Caco-2 (cell line): ENCODE measurements at places on chromosomes 2 and 18.

- DNase-seq, result no peak
Measured at GRCh38 chr2:180196419-180196977, 189.4 kb upstream of the CWC22 start.

DNA sequence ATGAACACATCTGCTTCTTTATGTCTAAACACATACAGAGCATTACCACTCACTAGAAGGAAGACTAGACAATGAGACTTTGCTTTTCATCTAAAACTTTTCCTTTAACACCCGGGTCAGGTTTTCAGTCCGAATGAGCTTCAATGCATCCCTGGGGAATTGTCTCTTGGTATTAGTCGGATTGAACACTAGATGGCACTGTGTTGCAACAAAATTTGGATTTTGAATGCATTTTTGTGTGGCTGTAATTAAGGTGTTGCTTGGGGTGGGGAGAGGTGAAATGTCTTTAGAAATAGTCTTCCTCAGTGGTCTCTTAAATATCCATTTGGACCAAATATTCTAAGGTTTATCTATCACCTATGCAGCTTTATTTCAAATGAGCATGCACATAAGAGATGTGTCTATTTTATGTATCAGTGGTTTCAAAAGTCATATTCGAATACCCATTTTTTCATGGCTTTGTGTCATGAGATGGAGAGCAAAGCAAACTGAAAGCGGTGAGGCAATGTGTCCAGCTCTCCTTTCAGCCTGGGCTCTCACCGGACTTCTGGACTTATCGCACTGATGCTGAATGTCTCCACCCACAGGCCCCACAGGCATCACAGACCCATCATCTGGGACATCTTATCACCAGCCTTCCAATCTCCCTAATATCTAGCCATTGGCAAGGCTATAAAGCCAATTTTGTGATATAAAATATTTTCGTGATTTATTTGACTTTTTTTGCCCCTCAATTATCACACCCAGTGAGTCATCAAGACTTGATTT lies 510.3 kb downstream of the RNF144A start:
- DNase-seq, result no peak

- peak; percentile 17 for DNase-seq
Measured at GRCh38 chr2:85394976-85395375, 15.2 kb downstream of the CAPG start.

DNA sequence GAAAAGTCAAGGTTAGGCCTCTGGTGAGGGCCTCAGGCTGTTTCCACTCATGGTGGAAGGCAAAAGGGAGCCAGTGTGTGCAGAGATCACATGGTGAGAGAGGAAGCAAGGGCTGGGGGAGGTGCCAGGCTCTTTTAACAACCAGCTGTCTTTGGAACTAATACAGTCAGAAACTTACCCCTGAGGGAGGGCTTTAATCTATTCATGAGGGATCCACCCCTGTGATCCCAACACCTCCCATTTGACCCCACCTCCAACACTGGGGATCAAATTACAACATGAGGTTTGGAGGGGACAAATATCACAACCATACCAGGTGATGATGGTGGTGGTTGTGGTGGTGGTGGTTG lies 10.9 kb downstream of the POLI start:
- no peak for DNase-seq

DNA sequence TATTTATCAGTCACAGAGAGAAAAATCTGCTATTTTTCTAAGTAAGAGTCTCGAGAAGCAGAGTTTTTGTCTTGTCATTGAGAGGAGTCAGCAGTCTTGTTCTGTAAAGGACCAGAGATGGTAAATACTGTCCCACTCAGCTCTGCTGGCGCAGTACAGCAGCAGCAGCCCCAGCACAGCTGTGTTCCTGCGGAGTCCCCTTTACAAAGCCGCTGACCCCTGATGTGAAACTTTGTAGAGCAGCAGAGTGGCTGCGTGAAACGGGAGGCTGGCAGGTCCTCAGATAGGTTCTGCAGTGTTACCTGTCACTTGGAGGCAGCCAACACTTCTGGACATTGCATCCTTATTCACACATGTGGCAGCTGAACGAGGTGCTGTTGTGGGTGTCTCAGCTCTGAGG lies 45.2 kb downstream of the TMEM185B start:
- DNase-seq, result no peak

GRCh38 chr2:42116195-42117181 lies 52.7 kb upstream of the EML4 start:
- DNase-seq, result no peak

DNA sequence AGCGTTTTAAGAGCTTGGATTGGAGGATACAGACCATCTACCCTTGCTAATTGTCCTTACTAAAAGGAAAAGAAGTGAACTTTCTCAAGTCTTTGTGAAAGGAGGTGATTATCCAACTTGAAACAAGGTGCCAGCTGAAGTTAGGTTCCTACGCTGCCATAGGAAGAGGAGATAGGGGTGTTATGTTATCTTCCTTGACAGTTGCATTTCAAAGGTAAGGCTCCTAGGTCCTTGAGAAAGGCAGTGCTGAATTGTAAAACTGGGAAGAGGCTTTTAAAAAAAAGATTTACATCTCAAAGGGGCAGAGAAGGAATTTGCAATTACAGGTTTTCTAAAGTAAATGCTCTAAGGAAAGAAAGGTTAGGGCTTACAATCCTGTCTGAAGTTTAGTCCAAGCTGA lies 810.2 kb upstream of the LRATD1 start:
- DNase-seq, result no peak

DNA sequence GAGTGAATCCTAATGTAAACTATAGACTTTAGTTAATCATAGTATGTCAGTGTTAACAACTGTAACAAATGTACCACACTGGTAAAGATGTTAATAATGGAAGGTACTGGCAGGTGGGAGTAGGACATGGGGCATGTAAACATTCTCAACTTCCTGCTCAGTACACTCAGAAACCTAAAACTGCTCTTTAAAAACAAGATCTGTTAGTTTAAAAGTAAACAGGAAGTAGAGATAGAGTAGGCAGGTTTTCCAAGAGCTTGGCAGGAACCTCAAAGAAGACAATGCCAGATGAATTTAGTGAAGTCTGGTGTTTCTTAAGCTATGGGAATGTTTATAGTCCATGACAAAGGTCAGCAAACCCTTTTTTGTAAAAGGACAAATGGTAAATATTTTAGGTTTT lies 46.6 kb downstream of the CCDC138 start:
- no peak for DNase-seq

- peak; percentile 73 for DNase-seq
Measured at GRCh38 chr2:206442833-206443734, at the start of gene ADAM23. Gene ADAM23 (plus strand): TSS chr2:206443532. CDS start chr2:206443867, 335 bp downstream.

- DNase-seq, result no peak
Measured at GRCh38 chr2:239230318-239231052, 170.3 kb downstream of the HDAC4 start.

DNA sequence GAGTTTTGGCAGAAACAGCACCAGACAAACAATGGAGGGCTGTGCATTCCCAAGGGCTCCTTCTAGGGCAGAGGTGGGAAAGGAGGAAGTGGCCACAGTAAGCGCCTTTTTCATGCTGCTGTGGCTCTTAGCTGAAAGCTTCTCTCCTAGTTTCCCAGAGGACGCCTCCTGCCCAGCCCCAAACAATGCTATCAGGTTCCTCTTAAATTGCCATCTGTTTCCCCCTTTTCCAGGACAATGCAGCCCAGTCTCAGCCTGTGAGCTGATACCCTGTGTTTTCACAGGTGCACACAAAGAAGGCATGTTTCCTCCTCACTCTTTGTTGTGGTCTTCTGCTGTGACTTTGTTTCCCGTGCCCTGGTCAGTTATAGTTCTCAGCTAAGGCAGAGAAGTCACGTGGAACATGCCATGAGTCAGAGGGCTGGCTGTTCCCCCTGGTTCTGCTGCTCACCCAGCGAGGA lies 5.4 kb upstream of the FAM124B start:
- no peak for DNase-seq

GRCh38 chr2:158239271-158239670 lies 137.6 kb downstream of the UPP2 start:
- no peak for DNase-seq

DNA sequence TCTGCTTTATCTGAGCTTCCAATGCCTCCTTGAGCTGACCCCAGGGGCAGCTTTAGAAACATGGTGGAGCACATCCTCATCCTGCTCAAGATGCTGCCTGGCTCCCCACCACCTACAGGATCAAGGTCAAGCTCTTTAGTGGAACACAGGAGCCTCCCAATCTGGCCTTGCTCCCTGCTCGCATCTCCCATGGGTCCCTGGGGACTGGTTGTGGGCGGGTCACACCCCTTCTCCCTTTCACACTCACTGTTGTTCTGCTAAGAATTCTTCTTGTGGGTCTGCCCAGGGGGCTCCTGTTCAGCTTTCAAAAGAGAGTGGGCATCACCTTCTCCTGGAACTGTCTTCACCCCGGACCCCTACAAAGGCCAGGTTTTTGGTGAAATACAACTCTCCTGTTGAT lies 8.4 kb upstream of the NT5DC4 start:
- DNase-seq, result no peak

DNA sequence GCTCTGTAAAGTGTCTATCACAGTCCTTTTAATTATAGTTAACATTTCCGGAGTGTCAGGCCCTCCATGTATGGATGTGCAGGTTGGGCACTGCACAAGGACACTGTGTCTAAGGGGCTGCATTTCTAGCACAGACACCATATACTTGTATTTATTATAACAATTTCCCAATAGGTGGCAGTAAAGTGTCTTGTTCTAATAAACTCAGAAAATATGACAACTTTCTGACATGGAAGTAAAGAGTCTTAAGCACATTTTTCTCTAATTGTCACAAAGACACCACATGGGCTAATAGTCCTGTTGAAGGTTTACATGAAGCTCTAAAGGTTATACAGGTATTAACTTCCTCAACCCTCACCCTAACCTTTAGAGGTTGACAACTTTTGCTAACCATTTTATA lies 156.6 kb downstream of the DYSF start:
- no peak for DNase-seq

GRCh38 chr2:215966951-215967350 lies 46.4 kb downstream of the MREG start:
- no peak for DNase-seq

DNA sequence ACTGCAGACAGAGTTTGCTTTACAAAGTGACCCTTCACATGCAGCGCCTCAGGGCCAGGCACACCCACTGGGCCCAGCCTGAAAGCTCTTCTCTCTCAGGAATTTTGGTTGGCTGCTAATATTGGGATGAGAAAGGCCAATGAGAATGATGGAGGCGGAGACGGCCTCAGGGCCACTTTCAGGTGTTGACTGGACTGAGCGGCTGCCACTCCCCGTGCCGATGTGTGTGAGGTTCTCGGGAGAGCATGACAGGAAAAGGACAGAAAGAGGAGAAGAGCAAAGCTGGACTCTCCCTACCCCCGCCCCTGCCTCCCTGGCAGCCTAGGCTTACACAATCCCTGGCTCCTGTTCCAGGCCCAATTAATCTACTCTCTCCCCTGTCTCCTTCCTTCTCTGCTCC lies 155.7 kb downstream of the CELF4 start:
- no peak for DNase-seq

DNA sequence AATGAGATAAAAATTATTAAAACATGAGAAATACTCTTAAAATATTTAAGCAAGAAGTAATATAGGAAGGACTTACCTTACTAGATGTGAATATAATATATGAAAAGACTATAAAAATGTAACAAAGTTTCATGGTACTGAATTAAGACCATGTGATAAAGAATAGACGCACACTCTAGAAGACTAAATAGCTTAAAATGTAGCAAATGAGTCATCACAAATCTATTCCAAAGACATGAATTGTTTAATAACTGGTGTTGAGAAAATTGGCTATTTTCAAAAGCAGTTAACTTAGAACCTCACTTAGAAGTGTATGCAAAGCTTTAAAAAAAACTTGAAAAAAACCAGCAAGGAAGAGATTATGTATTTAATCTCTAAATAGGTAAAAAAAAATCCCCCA lies 64.1 kb downstream of the POLE4 start:
- DNase-seq, result no peak

GRCh38 chr2:42868874-42869273 lies 76.5 kb upstream of the HAAO start:
- DNase-seq, result no peak

- DNase-seq, result no peak
Measured at GRCh38 chr18:79275992-79276391, 119.7 kb upstream of the NFATC1 start.

DNA sequence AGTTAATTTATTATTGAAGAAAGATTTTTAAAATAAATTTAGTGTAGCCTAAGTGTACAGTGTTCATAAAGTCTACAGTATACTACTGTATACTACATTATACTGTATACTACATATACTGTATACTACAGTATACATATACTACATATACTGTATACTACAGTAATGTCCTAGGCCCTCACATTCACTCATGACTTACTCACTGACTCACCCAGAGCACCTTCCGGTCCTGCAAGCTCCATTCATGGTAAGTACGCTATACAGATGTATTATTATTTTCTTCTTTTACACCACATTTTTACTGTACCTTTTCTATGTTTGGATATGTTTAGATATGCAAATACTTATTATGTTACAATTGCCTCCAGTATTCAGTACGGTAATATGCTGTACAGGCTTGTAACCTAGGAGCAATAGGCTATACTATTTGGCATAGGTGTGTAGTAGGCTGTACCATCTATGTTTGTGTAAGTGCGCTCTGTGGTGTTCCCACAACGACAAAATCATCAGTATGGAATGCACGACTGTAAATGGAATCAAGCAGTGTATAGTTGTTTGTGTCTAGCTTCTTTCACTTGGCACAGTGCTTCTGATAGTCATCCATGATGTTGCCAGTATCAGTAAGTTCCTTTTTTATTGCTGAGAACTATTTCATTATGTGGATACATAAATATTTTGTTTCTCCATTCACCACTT lies 245.7 kb downstream of the MTX2 start:
- DNase-seq, result no peak

- DNase-seq, result no peak
Measured at GRCh38 chr2:215451012-215451756, 15.3 kb upstream of the FN1 start.

DNA sequence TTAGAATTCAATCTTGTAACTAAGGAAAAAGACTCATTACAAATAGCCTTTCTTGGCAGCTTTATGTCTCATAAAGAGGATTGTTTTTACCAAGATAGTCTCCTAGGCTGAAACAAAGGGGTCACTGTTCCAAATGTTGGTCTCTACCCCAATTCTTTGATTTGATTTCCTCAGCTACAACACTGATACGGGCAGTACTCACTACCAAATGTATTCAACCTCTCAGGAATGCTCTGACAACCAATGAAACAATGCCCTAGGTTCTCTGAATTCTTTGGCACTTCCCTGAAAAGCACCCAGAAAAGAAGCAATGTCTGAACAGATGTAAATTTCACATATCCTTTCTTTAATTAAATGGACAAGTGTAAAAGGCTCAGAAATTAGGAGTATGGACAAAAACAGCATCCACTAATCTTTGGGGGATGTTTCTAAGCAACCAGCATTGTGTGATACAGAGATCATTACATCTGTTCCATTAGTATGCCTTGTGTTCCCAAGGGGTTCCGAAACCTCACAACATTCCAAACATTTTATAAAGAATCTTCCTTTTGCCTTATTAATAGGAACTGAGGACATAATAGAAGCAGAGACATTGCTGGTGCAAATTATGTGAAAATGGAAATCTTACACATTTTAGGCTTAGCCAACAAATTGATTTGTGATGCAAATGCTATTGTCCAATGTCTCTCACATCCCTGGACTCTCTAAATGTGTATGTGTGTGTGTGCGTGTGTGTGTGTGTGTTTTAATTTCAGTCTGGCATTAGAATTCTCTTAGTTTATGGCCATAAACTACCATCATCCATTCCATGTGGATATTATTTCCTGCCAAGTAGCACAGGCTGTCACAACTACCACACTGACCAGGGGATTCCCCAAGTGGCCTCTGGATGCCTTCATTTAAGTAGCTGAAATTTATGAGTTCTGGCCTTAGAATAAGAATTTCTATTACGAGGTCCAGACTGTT lies 276.0 kb downstream of the MTX2 start:
- no peak for DNase-seq

- DNase-seq, result no peak
Measured at GRCh38 chr2:70978341-70979179, at the start of gene ANKRD53. Gene ANKRD53 (plus strand): TSS chr2:70978630. CDS start chr2:70978646, 16 bp downstream.
